CD8-positive, alpha-beta memory T cell (primary cell): ENCODE measurements at places on chromosomes 11 and 22.

GRCh38 chr11:27861706-27862430 lies 161.6 kb upstream of the BDNF start:
- DNase-seq = no peak

DNA sequence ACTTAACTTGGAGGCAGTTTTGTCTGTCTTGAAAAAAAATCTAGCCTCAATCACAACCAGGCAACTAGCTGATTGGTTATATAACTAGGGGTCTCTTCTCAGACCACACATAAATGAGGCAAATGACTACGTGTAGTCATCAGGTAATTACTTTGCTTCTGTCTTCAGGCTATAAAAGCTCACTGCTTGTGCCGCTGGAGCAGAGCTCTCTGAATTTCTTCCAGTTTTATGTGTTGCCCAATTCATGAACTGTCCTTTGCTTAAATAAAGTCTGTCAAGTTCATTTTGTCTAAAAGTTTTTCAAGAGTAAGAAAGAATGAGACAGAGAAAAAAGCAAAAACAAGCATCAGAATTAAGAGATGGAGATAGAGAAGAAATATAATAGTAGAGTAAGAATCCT lies 93.4 kb downstream of the MUC15 start:
- DNase-seq = no peak

GRCh38 chr11:8408151-8408941 lies 144.7 kb upstream of the LMO1 start:
- no peak for DNase-seq

DNA sequence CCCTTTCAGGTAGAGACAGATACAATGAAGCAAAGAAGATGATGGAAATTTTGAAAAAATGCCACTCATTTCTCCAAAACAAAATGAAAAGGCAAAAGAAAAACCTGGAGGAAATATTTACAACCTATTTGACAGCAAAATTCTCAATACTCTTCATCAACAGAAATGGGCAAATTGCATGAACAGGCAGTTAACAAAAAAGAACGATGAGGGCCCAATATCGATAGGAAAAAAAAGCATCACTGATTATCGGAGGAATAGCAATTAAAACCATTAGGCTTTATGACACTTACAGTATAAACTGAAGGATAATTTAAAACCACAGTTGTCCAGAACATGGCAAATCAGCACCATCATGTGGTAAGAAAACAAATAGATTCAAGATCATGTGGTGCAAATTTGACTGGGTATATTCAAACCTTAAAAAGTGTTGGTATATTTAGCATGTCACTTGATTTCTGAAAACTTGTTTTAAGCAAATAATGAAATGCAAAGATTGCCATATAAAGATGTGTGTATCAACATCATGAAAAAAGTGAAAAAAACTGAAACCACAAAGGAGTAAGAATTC lies 222.9 kb downstream of the BRD1 start:
- no peak for DNase-seq

GRCh38 chr22:26124991-26125725 lies 44.1 kb upstream of the SEZ6L start:
- no peak for DNase-seq

GRCh38 chr11:111018566-111018965 lies 227.0 kb upstream of the POU2AF2 start:
- no peak for DNase-seq

DNA sequence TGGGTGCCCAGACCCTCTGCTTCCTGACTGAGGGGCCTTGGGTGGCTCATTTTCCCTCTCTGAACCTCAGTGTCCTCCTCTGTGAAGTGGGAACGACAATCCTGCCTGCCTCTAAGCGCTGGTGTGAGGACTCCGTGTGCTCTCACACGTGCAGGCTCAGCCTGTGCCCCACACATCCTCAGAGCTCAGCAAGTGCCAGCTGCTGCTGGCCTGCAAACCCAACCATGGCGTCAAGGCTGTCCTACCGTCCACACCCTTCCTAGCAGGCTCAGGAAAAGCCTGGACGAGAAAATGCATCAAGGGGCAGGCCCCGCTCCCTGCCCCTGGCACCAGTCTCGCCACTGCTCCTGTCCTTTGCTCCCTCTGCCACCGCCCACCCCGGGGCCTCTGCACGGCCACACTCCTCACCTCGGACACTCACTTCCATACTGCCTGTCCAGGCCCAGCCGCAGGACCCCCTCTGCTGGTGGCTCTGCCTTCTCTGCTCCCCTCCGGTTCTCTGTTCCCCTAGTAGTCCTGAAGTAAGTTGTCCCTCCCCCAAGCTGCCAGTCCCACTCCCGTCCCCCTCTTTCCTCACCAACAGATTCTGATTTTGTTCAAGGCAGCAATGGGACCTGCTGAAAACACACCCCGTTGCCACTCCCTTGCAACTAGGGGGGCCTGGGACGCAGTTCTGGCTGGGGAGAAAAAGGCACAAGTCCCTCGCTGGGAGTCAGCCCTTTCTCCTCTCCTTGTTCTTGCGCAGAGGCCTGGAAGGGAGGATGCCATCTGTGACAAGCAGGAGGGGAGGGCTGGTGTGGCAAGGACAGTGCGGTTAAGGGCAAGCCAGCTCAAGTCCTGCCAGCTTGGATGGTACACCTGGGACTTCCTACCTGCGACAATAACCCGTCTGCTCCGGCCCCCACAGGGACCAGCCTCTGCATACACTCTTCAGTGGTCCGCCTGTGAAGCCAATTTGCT lies 62.2 kb downstream of the ARFGAP3 start:
- no peak for DNase-seq

- DNase-seq = no peak
These were observed 1.2 kb downstream of the CD3D start for GRCh38 chr11:118341261-118341660.

- DNase-seq = no peak
These were observed 9.3 kb downstream of the LAYN start for GRCh38 chr11:111549869-111550203.

DNA sequence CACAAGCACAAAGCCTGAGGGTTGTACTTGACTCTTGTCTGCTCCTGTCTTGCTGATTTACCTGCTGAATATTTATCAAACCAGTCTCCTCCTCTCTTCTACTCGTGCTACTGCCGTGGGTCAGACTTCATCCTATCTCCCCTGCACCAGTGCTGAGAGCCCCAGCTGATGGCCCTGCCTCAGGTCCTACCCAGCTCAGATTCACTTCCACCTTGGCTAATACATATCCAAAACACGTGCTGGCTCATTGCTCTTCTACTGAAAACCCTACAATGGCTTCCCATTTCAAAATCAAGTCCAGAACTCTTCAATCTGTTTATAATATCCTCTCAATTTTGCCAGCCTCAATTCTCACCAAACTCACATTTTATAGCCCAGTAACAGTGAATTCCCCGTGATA lies 48.3 kb downstream of the RAB30 start:
- no peak for DNase-seq

- no peak for DNase-seq
These were observed 150.7 kb upstream of the CCDC90B start for GRCh38 chr11:83436855-83437254.

GRCh38 chr11:19769820-19770219 lies 57.2 kb downstream of the NAV2 start:
- no peak for DNase-seq

- DNase-seq = no peak
These were observed 267.6 kb upstream of the TENM4 start for GRCh38 chr11:79708319-79708932.

- DNase-seq = no peak
These were observed 1.1 kb downstream of the HMGXB4 start for GRCh38 chr22:35258191-35258988.

GRCh38 chr22:27672721-27673418 lies 128.7 kb downstream of the MN1 start:
- DNase-seq = no peak

DNA sequence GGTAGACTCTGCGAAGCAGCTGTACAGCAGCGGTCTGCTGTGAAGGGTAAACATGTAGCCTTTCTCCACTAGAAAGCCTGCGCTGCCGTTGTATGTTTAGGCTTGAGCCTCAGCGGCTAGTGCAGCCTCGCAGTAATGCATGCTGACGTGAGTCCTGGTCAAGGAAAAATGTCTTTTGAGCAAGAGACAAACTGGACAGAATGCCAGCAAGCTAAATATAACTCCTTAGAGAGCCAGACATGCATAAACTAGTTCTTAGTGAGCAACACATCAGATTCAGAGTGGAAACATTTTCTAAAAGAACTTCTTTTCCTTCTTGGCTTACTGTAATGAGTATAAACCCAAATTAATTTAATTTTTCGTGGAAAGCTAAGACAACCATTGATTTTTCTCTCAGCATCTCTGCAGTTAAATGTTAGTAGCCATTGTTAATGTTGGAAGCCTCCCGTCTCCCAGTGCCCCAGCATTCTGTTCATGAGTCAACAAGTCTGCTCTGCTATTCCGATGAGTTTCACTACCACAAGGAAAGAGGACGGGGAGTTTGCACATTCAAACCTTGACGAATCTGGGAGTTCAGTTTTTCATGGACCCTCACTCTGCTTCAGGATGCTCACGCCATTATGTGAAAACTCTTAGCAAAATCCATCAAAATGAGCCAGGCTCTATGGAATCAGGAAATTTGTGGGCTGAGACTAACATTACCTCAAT lies 51.4 kb downstream of the JAM3 start:
- no peak for DNase-seq

GRCh38 chr11:117087446-117087845 lies 10.8 kb downstream of the SIK3 start:
- DNase-seq = no peak

DNA sequence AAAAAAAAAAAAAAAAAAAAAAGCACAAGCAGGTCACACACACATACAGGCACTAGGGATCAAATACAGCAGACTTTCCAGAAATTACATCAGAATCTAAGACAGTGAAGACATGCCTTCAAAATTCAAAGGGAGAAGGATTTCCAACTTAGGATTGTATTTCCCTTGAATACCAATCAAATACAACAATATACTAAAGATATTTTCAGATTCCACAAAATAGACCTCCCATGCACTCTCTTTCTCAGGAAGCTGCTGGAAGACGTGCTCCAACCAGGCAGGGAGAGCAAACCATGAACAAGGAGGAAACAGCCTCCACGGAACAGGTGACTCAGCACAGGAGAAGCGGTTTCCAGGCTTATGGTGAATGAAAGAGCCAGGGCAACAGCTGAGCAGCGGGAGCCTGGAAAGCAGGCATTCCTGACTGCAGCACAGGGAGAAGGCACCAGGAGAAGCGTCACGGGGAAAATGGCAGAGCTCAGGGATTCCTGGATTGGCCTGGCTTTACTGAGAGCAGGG lies 32.0 kb downstream of the TMEM184B start:
- DNase-seq = no peak

GRCh38 chr11:43581370-43582023 lies 99.0 kb upstream of the HSD17B12 start:
- no peak for DNase-seq

DNA sequence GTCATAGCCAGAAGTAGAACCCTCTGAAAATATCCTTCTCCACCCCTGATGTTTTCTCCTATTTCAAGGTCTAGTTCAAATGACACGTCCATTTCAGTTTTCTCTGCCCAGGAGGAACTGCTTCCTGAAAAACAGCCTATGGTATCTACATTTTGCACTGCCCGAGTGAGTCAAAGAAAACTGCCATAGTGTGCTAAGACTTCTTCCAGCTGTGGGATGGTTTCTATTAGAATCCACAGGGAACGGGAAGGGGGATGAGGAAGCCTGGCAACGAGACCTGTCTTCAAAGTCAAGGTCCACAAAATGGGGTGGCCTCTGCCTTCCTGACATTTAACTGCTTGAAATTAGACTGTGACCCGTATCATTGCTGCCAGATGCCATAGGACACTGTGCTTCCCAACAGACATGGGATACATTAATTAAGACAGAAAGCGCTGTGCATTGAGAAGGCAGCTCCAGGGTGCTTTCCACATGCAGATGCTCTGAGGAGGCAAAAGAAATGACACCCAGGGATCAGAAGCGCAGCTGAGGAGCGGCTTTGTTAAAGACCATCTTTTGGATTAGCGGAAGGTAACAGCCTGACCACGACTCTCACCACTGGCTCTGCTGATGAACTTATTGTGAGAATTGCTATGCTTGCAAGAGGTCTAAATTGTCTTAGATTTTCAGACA lies 39.4 kb upstream of the NUP50 start:
- DNase-seq = no peak

- no peak for DNase-seq
These were observed 110.1 kb downstream of the PPP6R3 start for GRCh38 chr11:68570691-68571090.

- DNase-seq = no peak
These were observed 282.1 kb downstream of the BRD1 start for GRCh38 chr22:49545606-49546005.

DNA sequence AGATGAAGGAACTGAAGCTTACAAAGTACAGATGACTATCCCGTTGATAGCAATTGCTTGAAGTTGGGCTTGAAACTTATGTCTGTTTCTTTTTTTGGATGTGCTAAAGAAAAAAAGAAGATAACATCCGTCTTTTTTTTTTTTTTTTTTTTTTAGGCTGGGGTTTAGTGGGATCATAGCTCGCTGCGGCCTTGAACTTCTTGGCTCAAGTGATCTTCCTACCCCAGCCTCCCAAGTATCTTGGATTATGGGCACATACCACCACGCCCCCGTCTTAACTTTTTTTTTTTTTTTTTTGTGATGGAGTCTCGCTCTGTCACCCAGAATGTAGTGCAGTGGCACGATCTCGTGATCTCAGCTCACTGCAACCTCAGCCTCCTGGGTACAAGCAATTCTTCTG lies 40.8 kb upstream of the SCN3B start:
- no peak for DNase-seq

- DNase-seq = no peak
These were observed 55.2 kb upstream of the MPEG1 start for GRCh38 chr11:59267736-59268475.

DNA sequence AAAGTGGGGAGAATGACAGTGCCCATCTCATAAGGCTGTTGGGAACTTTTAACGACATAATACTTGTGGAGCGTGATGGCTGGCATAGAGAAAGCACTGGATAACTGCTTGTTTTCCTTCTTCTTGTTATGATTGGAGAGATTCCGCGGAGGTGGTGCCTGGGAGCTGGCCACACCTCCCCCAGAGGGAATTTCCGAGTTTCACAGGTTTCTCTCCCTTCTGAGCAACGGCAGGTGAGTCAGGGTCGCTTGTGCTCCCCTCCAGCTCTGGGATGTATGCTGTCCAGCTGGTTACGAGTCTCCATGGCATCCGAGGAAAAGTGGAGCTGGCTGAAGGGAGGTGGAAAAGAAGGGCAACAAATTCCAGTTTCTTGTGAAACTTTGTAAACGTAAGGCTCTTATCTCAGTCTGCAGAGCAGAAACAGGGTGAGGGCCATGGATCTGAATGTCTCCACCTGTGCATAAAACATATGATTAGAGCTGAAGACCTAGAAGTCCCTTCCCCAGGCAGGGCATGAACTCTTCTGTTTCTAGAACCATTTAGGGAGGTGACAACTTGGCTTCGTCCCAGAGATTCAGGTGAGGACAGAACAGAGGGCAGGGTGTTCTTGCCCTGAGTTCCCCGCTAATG lies 10.0 kb upstream of the PLET1 start:
- DNase-seq = no peak

DNA sequence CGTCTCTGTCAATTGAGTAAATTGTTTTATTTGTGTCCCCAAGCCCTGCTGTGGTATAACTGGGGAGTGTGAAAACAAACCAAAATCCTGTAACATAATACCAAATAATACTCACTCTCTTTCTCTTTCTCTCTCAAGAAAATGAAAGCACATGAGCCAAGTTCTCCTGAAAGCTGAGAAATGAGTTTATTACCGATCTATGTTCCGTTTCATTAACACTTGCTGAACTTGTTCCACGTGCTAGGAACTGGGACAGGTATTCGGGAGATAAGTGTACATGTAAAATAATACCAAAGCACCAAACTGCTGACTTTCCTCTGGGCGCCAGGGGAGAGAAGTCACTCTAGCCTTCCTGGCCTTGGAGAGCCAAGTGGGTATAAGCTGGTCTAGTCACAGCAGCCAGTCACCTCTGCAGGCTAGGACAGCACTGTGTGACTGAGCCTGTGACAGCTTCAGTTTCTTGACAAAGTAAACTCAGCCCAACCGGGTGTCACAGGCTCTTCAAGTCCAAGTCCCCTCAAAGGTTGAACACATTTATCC lies 23.1 kb downstream of the CD6 start:
- DNase-seq = no peak
